ENCODE measurements at places on chromosomes 2 and 18. TPM values are rescaled to one million over a fixed set of nuclear protein-coding genes. Genes with fewer than 3 reads are reported as not detected.

The KIF1A gene
- 1.1 TPM for total RNA-seq

The HOXD4 gene
- total RNA-seq, result not detected

The EFHD1 gene
- total RNA-seq, result 1.1 TPM

The CABYR gene
- 5.2 TPM for total RNA-seq

The OSBPL6 gene
- total RNA-seq, result 1.0 TPM

The SERPINE2 gene
- 3.3 TPM for total RNA-seq

The CCDC141 gene
- 1.9 TPM for total RNA-seq

The FBXO36 gene
- total RNA-seq, result 0.67 TPM

The CNTNAP5 gene
- not detected for total RNA-seq

The BOLL gene
- total RNA-seq, result not detected

The FAM161A gene
- 9.8 TPM for total RNA-seq

The MBD5 gene
- total RNA-seq, result 55.7 TPM

The WNT10A gene
- total RNA-seq, result 49.8 TPM

DNA sequence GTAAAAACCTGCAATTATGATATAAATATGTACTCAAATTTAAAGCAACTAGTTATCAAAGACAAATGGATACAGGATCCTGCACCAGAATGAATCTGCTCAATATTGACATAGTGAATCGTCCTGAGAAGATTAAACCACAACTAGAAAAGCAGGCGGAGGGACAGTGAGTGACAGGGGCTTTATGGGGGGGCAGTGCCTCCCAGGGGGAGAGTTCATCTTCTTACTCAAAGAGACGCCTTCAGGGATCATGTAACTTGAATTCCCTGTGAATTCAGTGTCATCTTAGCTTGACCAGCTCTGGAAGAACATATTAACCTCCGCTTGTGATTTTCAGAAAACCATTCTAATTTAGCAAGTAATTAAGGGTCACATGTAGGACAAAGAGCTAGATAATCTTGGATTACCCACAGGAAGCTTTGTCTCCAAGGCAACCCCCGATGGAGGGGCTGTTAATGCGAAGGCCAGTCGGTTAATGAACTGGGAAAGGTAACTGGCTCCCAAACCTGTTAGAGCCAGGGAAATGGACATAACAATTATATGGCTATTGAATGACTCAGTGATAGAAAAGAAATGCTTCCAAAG, 17.4 kb upstream of the LMAN1 start:
- no peak for ATAC-seq

DNA sequence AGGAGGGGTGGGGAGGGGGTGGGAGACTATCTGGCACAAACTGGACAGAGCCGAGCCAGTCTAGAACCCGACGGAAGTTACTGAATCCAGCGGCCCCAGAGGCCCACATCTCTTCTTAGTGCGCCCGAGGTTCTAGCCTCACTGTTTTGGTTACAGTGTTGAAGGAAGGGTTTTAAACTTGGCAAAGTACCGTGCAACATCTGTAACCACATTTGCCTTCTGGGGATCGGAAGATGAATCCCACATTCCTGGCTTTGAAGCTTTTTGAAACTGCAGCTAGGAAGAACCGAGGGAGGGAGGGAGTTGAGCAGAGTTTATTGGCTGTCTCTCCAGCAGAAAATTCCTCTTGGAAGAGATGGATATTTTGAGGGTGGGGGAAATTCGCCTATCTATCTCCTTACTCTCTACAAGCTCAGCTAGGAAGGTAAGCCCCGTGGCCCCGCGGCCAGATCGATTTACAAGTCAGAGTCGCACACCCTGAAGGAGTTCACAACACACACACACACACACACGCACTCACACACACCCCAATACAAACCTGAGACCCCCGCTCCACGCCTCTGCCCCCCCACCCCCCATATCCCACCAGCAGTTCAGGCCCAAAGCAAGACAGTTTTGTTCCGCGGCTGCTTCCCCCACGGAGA, 1.0 kb downstream of the ACVR1 start:
- ATAC-seq, result no peak

GRCh38 chr2:240903191-240904060, 2.7 kb upstream of the CROCC2 start:
- no peak for ATAC-seq

DNA sequence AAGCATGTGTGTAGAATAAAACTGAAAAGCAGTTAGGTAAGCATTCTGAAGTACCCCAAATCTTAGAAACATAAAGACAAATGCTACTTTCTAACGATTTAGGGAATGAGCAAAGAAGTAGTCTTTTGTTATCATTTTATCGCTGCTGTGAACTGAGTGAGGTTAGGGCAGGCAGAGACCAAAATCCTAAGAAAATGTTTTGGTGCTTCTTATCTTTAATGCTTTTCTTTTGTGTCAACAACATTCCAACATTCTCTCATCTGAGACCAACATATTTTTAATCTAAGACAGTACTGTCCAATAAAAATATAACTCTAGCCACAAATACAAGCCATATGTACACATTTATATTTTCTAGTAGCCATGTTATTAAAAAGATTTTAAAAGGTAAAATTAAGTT, 789.4 kb upstream of the PIK3C3 start:
- no peak for ATAC-seq

DNA sequence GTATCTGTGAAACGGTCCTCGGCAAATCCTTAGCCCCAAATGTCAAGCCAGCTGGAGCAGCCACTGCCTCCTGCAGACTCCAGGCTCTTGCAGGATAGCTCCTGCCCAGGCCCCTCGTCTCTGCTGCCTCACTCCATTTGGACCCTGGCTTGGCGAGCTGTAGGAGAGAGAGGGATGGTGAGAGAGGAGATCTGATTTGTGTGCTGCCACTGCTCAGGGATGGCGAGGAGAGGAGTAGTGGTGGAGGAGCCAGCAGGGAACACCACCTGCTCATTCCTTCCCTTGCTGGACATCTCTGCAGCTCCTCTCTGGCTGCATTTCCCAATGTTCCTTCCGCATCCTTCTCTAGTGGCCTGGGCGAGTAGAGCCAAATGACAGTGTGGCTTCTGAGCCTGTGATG, 109.1 kb upstream of the NCK2 start:
- ATAC-seq, result no peak

GRCh38 chr18:23716516-23716915, 27.3 kb downstream of the LAMA3 start:
- peak; percentile 48 for ATAC-seq

DNA sequence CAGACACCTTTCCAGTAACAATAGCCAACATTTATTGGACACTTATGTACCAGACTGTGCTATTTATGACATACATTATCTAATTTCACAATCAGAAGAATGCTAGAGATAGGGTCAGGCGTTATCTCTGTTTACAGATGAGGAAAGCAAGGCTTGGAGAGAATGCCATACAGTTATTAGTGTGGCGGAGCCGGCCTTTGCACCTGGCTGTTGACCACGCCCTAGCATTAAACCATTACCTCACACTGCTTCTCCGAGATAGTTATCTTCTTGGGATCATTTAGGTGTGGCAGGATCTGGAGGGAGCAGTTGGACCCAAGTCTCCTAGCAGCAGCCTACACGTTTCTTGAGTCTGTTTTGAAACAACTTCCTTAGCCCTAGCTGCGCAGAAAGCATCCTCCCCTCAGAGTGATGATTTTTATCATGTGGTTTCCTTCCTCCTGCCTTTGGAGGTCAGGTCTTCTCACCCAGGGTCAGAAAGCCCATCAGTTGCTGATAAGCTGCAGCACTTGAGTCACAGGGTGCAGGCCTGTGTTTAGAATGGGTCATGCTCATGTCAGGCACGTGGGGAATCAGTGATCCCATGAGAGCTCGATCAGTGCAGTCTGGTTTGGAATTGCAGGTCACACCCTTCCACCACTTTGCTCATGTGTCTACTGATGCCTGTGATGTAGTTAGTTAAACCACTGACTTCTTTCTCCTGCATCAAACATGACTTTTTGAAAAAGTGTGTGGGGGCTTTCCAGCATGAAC, 118.2 kb downstream of the SPTBN1 start:
- peak; percentile 56 for ATAC-seq

GRCh38 chr2:28271919-28272250, 120.8 kb upstream of the FOSL2 start:
- no peak for ATAC-seq

- no peak for ATAC-seq
Observed at GRCh38 chr2:172811027-172811426, 75.4 kb downstream of the RAPGEF4 start.

- peak; percentile 39 for ATAC-seq
Observed at GRCh38 chr18:80143881-80144280, 34.8 kb downstream of the ADNP2 start.

DNA sequence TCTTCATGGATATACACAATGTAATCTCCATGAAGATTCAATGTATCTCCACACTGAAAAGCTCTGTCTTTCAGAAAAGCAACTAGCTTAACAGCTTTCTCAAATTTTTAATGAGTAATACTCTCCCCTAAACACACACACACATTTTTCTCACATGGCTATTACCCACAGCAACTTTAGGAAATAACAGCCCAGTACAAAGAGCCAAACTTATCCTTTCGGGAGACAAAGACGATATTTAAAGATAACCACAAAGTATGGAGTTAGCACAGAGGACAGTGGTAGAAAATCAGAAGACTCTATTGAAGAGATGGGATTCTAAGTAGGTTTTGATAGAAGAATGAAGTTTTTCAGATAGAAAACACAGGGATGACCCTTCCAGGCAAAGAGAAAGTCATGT, 394.9 kb upstream of the TRIB2 start:
- ATAC-seq, result no peak

DNA sequence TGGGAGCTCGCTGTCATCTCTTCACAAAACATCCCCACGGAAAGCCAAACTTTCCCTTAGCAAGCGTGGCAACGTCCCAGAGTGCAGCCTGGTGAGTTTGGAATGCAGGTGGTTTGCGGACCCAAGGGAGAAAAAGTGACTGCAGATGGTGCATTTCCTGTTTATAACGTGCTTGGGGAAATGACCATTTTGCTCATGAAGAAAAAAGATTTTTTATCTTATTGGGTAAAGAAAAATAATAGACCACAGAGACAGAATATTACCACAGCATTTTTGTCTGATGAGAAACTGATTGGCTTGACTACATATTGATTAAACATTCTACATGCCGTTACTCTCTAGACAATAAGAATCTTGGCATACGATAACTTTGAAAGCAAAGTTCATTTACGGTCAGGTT, 136.5 kb downstream of the COPS8 start:
- ATAC-seq, result no peak

GRCh38 chr18:68660354-68661183, 54.3 kb downstream of the TMX3 start:
- ATAC-seq, result no peak

GRCh38 chr2:98470851-98471255, 26.2 kb downstream of the INPP4A start:
- ATAC-seq, result peak; percentile 61

DNA sequence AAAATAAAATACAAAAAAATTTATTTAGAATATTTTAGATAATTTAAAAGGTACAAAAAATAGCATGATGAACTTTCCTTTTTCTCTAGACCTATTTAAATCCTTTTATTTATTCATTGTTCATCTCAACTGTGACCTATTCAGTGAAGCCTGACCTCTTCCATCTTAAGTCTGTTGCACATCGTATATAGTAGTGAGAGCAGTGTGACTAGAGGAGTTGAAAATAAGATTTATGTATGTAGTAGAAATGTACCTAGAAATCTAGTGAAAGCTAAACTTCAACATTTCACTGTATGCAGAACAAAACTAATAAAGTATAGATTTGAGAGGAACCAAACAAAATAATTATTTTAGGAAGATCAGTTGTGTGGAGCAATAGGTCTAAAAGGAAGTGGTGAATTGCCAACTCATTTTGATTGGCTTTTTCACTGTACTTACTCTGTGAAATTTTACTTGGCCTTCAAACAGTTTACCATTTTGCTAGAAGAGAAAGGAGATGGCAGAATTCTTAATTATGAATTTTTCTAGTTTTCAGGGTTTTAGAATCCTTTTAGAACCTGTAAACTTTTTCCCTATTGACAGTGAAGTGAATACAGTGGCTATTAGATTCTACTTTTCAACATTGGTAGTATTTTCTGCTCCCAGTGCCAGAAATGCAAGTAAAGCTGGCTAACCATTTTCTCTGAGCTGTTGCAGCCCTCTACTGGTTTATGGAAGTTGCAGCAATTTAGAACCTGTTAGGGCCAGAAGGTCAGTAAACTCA, 11.0 kb downstream of the ANKRD12 start:
- peak; percentile 31 for ATAC-seq

- no peak for ATAC-seq
Observed at GRCh38 chr2:20524412-20525040, 77.7 kb downstream of the RHOB start.

DNA sequence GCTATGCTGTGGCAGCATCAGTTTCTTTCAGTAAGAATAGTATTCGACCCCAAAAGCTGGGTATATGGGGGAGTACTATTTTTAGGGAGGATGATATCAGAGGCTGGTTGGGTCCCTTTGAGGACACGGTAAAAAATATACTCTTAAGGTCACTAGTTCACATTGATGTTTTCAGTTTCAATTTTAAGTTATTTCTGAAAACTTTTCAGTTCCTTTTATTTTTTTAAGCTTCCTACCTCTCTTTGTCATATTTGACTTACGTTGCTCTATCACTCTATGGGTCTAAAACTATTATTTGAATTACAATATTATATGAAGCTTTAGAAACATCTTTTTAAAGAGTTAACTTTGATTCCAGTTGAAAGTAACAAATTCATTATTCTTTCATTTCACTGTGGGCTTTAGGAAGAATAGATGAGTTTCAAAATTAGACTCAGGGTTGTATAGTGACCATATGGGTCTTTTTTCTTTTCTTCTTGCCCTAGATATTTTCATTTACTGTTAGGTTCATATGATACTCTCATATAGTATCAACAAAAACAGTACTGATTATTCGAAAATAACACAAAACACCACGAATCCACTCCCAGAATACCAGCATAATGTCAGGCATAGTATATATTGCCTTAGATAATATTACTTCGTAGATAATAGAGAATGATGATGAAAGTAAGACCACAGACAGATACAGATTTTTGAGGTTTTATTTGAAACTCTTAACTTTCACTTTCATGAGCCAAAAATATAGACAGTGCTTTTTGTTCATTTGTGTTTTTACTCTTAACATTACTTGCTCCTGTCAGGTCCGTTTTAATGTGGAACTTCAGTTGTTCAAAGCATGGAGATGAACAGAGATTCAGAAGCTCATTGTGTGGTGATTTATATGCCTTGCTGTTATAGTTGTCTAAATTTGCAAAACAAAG, 9.8 kb downstream of the RMDN2 start:
- peak; percentile 16 for ATAC-seq

GRCh38 chr2:234164493-234165413, 114.3 kb downstream of the SPP2 start:
- ATAC-seq, result peak; percentile 68

DNA sequence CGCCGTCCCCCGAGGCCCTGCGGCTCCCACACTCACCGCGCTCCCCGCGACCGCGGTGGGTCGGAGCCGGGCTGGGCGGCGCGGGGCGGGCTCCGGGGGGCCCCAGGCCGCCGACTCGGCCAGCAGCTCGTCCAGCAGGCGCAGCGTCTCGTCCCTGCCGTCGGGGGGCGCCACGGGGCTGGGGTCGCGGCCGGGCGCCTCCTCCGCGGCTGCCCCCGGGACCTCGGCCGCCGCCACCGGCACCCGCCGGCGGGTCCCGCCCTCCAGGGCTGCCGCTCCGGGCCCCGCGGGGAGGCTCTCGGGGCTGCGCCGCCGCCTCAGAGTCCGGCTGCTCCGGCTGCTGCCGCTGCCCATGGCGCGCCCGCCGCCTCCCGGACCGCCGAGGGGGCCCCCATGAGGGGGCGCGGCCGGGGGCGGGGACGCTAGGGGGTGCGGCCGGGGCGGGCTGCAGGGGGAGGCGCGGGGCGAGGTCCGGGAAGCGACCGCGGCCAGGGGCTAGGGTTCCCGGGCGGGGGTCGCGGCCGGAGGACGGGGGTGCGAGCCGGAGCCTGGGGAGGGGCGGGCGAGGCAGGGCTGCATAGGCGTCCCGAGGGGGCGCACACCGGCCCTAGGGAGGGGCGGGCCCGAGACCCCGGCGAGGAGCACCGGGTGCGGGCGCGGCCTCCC, at the start of gene CYS1:
TSS of gene CYS1 (minus strand) at position 542 of the 666 bp plus-strand sequence. CDS start at position 354, 188 bp downstream.
- peak; percentile 45 for ATAC-seq

GRCh38 chr18:43876748-43877147, 599.5 kb upstream of the SYT4 start:
- no peak for ATAC-seq
